CD8-positive, alpha-beta memory T cell (primary cell): ENCODE measurements at places on chromosomes 3 and 15. TPM values are rescaled to one million over a fixed set of nuclear protein-coding genes. Genes with fewer than 3 reads are reported as not detected.
A peak's percentile ranks its signal among the peaks of the same experiment; 100 is the strongest.

- peaks cover 19% of the 10 kb centered on the region for H3K4me1 ChIP-seq
- no peaks in the 10 kb centered on the region for H3K36me3 ChIP-seq
- H3K27me3 ChIP-seq: no peaks in the 10 kb centered on the region
These were observed 276.6 kb downstream of the RPLP1 start for GRCh38 chr15:69729167-69729748.

GRCh38 chr3:79765911-79766310, 1.9 kb downstream of the ROBO1 start:
- no peak for DNase-seq
- no peak overlapping the region for H3K27ac ChIP-seq
- H3K4me3 ChIP-seq: no peak overlapping the region
- no peaks in the 10 kb centered on the region for H3K27me3 ChIP-seq
- no peaks in the 10 kb centered on the region for H3K4me1 ChIP-seq
- no peaks in the 10 kb centered on the region for H3K36me3 ChIP-seq

DNA sequence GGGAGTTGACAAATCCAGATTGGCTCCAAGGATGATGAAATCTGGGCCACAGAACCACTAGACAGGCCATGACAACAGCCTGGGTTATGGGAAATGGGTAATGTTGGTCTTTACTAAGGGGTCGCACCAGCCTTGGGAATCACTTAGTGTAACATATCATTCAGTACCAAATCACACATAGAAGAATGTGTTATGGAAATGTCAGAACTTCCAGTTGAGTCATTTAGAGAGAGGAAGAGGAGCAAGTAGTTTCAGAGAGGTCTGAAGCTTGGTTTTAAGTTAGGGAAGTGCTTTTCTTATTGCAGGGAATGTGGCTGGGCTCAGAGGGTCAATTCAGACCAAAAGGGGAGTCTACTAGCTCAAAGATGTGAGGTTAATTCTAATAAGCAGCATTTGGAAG, 241.6 kb upstream of the ZPLD1 start:
- no peaks in the 10 kb centered on the region for H3K36me3 ChIP-seq
- no peaks in the 10 kb centered on the region for H3K4me1 ChIP-seq
- H3K4me3 ChIP-seq: no peak overlapping the region

DNA sequence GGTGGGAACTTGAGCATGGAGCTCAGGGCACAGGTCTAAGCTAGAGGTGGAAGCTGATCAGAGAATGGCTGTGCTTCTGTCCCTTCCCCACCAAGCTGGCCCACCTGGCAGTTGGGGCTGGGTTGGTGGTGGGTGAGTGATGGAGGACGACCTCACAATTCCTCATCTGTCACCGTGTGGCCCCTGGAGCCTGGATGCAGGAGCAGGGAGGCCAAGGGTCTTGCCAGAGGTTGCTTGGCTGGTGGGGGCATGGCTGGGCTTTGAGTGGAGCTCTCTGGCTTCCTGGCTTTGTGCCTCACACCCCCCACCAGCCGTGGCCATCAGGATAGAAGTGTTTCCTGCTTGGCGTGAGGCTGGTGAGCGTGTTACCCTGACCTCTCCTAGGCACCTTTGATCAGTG, 36.0 kb downstream of the FBLN2 start:
- no peak overlapping the region for H3K27ac ChIP-seq
- H3K4me3 ChIP-seq: no peak overlapping the region
- no peaks in the 10 kb centered on the region for H3K4me1 ChIP-seq
- H3K36me3 ChIP-seq: no peaks in the 10 kb centered on the region
- DNase-seq: no peak

- H3K27me3 ChIP-seq: no peaks in the 10 kb centered on the region
- peak overlapping the region; percentile 40 for H3K27ac ChIP-seq
- DNase-seq: peak; percentile 42
- H3K4me1 ChIP-seq: peaks cover 31% of the 10 kb centered on the region
- no peak overlapping the region for H3K4me3 ChIP-seq
- H3K36me3 ChIP-seq: peaks cover 9% of the 10 kb centered on the region
These were observed 21.4 kb upstream of the ZBED2 start for GRCh38 chr3:111616417-111617105.

DNA sequence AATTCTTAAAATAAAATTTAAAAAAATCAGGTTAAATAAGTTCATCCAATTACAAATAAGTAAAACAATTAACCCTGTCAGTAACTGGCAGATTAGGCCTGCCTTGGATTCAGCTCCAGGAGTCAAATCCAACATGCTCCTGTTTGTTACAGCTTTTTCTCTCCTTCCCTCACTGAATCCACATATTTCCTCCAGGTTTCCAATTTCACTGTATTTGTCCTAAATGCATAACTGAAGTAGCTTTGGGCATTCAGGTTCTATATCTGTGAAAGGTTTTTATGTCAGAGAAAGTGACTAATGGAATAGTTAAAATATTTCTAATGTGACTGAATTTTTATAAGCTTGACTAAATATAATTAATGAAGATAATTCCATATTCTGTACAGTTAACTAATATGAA, 79.7 kb downstream of the IFT80 start:
- no peaks in the 10 kb centered on the region for H3K36me3 ChIP-seq
- DNase-seq: no peak
- H3K4me1 ChIP-seq: no peaks in the 10 kb centered on the region
- no peak overlapping the region for H3K27ac ChIP-seq

DNA sequence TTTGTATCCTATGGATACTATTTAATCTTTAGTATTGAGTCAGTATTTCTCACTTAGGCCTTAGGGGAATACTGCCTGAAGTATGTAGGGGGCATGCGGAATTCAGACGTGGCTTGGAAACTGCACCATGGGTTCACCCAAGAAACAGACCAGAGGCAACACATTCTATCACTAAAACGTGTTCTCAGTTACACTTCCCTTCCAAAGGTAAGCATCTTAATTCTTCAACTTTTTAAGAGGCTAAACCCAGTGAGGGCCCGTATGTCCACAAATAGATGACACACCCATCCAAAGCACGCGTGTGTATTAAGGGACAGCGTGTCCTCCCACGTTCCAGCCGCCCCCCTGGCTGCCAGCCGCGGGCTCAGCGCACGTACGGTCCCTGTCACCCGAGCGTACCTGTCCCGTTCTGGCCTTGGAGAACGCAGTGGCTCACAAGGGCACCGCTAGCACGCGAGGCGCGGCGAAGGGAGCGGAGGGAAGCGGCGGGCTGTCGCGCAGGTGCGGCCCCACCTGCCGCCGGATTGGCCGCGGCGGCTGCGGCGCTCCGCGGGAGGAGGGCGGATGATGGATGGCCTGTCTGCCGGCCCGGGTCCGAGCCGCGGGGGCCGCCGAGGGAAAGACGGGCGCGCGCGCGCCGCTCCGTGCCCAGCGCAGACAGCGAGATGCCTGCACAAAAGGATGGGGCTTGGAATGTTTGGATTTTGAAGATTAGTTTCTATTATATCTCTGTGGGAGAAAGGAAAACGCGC, 1003.9 kb upstream of the NR2F2 start:
- DNase-seq: no peak
- no peaks in the 10 kb centered on the region for H3K27me3 ChIP-seq
- no peak overlapping the region for H3K4me3 ChIP-seq

DNA sequence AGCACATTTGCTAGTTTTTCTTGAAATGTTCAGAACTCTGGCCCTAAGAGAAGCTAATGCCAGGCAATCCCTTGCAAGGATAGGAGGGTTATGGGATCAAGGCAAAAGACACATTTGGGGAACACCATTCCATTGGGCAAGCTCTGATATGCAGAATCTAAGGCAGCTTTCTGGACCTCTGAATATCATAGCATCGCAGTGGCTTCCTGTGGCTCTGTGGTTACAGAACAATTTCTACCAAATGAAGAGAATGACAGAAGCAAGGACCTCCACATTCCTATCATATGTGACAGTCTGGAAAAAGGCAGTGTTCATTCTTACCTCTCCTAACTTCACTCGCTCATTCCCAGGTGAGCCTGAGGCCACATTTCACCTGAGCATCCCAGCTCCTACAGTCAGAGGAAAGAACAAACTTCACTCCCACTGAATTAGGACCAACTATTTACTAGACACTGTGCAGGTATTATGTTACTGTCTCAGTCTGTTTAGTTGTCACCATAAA, 836.1 kb upstream of the CFAP20DC start:
- no peak for DNase-seq
- H3K4me1 ChIP-seq: peaks cover 41% of the 10 kb centered on the region
- no peaks in the 10 kb centered on the region for H3K36me3 ChIP-seq
- H3K4me3 ChIP-seq: no peak overlapping the region
- no peak overlapping the region for H3K27ac ChIP-seq

DNA sequence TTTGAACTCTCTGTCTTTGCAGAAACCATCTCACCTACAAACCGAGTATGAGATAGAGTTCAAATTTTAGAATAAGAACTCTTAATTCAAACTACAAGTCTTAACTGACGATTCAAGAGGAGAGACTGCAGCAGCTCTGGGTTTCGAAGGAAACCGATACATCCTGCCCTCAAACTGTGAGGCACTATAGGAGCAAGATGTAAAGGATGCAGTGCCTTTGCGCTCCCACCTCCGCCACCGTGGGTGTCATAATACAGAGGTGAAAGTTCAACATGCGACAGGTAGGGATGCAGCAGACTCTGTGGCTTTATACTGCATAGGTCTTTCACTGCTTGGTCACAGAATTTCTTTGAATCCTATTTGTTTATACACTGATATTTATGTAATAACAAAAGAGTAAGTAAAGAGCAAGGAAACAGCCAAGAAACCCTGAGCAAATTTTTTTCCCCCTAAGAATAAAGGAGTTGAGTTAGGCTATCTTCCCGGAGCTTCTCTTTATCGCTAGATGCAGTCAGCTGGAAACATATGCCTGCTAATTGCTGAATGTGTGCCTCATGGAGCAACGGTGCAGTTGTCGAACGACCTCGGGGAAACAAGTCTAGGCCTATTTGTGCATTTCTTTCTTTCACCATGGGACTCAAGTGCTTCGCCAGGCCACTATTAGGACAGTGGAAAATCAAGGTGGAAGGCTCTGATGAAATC, 1097.6 kb upstream of the CFAP20DC start:
- no peaks in the 10 kb centered on the region for H3K36me3 ChIP-seq
- no peak for DNase-seq
- no peaks in the 10 kb centered on the region for H3K4me1 ChIP-seq
- no peak overlapping the region for H3K27ac ChIP-seq

DNA sequence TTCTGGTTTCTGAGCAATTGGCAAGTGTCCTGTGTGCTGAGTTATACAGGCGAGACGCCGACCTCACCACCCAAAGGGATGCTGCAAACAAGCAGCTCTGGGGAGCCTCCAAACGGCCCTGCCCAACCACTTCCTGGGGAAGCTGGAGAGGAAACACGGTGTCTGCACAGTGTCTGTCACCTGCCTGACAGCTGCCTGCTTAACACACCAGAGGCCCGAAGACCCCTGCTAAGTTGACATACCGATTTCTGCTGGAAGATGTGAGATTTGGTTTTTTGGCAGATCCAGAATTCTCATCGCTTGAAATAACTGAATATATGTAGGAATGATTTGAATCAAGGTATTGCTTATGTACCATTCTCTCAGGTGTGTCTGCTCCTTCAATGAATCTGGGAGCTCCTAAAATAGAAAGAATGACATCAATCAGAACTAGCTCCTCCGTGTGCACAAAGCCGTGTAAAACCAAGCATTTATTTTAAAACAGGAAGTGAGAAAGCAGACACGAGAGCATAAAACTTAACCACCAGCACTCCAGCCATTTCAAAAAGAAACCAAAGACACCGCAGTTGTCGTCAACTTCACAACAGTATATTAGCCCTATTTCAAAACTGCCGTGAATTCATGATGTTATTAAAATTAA, 27.2 kb downstream of the LRRC2 start:
- H3K36me3 ChIP-seq: no peaks in the 10 kb centered on the region
- H3K27me3 ChIP-seq: no peaks in the 10 kb centered on the region
- H3K27ac ChIP-seq: peak overlapping the region; percentile 58
- DNase-seq: peak; percentile 96
- H3K4me1 ChIP-seq: peaks cover 44% of the 10 kb centered on the region
- H3K4me3 ChIP-seq: peak overlapping the region; percentile 37

DNA sequence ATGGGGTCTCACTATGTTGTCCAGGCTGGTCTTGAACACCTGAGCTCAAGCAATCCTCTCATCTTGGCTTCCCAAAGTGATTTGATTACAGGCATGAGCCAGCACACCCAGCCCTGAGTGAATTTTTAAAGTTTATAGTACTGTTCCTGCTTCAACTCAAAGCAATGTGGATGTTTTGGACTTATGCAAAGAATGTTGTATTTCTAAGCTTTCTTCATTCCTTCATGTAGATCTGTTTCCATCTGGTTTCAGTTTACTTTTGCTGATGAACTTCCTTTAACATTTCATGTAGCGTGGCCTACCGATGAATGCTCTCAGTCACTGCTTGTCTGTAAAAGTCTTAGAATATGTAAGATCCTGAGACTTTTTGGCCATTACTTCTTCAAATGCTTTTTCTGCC, 23.2 kb downstream of the NRG4 start:
- H3K27ac ChIP-seq: no peak overlapping the region
- H3K36me3 ChIP-seq: no peaks in the 10 kb centered on the region
- no peaks in the 10 kb centered on the region for H3K4me1 ChIP-seq
- no peak for DNase-seq
- H3K27me3 ChIP-seq: no peaks in the 10 kb centered on the region
- H3K4me3 ChIP-seq: no peak overlapping the region

GRCh38 chr3:23612296-23612891, 193.4 kb upstream of the UBE2E1 start:
- no peak for DNase-seq
- H3K27me3 ChIP-seq: no peaks in the 10 kb centered on the region
- H3K27ac ChIP-seq: no peak overlapping the region
- no peaks in the 10 kb centered on the region for H3K36me3 ChIP-seq
- H3K4me3 ChIP-seq: no peak overlapping the region

GRCh38 chr3:4745235-4745610, 234.0 kb upstream of the BHLHE40 start:
- no peak overlapping the region for H3K27ac ChIP-seq
- H3K27me3 ChIP-seq: no peaks in the 10 kb centered on the region
- DNase-seq: no peak
- H3K4me1 ChIP-seq: peaks cover 29% of the 10 kb centered on the region
- H3K36me3 ChIP-seq: peaks cover 3% of the 10 kb centered on the region

GRCh38 chr3:125042725-125043406, 12.9 kb downstream of the HEG1 start:
- H3K36me3 ChIP-seq: peaks cover 4% of the 10 kb centered on the region
- no peak overlapping the region for H3K27ac ChIP-seq
- no peak overlapping the region for H3K4me3 ChIP-seq
- H3K4me1 ChIP-seq: peaks cover 22% of the 10 kb centered on the region

GRCh38 chr3:141529256-141529655, 42.4 kb downstream of the RASA2 start:
- peaks cover 6% of the 10 kb centered on the region for H3K36me3 ChIP-seq
- no peak overlapping the region for H3K4me3 ChIP-seq
- H3K27ac ChIP-seq: no peak overlapping the region
- no peaks in the 10 kb centered on the region for H3K27me3 ChIP-seq
- no peak for DNase-seq

GRCh38 chr3:193544289-193544688, 10.4 kb downstream of the ATP13A4 start:
- no peak overlapping the region for H3K4me3 ChIP-seq
- H3K27ac ChIP-seq: no peak overlapping the region
- no peaks in the 10 kb centered on the region for H3K27me3 ChIP-seq
- no peak for DNase-seq
- H3K4me1 ChIP-seq: no peaks in the 10 kb centered on the region

- no peaks in the 10 kb centered on the region for H3K36me3 ChIP-seq
- H3K27ac ChIP-seq: no peak overlapping the region
- no peaks in the 10 kb centered on the region for H3K4me1 ChIP-seq
- no peak for DNase-seq
- H3K4me3 ChIP-seq: no peak overlapping the region
- no peaks in the 10 kb centered on the region for H3K27me3 ChIP-seq
These were observed 134.9 kb downstream of the STT3B start for GRCh38 chr3:31667582-31667981.

Gene CADM2
- total RNA-seq: 0.27 TPM

Gene MTFMT
- 24.3 TPM for total RNA-seq

Gene PRICKLE2
- not detected for total RNA-seq

Gene BRPF1
- total RNA-seq: 46.8 TPM

Gene CYP8B1
- total RNA-seq: not detected

Gene KLHL25
- total RNA-seq: 5.1 TPM

Gene CKMT1B
- total RNA-seq: not detected

Gene VEPH1
- total RNA-seq: not detected
